Activated CD4-positive, alpha-beta T cell treated with anti-CD3 and anti-CD28 coated beads, Interleukin-2, amount 50 U/mL, for 24 hours (primary cell): ENCODE measurements at places on chromosomes 16 and 17.

- DNase-seq: no peak
These were observed 24.9 kb downstream of the CMTR2 start for GRCh38 chr16:71264299-71264698.

GRCh38 chr17:39600997-39601597, 6.6 kb downstream of the NEUROD2 start:
- DNase-seq: no peak

GRCh38 chr17:8628609-8629169, 1.8 kb downstream of the MYH10 start:
- DNase-seq: no peak

DNA sequence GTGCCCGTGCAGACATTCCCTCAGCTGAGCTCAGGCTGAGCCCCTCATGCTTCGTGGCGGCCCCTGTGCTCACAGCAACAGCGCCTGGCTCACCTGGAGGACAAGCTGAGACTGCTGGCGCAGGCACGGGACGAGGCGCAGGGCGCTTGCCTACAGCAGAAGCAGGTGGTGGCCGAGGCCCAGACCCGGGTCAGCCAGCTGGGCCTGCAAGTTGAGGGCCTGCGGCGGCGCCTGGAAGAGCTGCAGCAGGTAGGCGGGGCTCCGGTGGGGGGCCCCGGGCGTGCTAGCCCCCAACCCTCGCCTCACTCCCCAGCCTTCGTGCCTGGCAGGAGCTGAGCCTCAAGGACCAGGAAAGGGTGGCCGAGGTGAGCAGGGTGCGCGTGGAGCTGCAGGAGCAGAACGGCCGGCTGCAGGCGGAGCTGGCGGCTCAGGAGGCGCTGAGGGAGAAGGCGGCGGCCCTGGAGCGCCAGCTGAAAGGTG, 1.4 kb upstream of the RAC3 start:
- DNase-seq: no peak

GRCh38 chr17:71460943-71461342, 659.9 kb upstream of the SOX9 start:
- DNase-seq: no peak

DNA sequence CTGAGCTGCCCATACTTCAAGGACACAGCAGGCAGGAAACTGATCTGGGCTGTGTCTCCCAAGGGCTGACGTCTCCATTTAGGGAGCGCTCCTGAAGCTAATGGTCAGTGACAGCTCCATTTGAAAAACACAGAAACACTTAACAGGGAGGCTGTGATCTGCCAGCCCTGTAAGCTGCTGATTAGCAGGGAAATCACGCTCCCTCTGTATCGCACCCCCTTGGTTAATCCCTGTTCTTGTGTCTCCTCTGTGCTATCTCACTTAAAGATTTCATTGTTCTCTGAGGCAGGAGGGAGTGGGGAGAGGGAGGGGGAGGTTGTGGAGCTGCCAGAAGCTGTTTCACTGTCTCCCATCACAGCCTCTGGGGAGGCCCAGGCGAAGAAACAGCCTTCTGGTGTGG, 47.4 kb upstream of the CACNG3 start:
- DNase-seq: no peak

GRCh38 chr16:63066552-63066951, 1030.3 kb upstream of the CDH8 start:
- no peak for DNase-seq

DNA sequence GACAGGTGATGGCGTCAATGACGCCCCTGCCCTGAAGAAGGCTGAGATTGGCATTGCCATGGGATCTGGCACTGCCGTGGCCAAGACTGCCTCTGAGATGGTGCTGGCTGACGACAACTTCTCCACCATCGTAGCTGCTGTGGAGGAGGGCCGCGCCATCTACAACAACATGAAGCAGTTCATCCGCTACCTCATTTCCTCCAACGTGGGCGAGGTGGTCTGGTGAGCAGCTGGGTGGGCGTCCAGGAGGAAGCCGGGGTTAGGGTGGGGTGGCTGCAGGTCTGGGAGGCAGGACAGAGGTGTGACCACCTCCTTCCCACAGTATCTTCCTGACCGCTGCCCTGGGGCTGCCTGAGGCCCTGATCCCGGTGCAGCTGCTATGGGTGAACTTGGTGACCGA, 23.2 kb downstream of the RABEP2 start:
- DNase-seq: no peak

- no peak for DNase-seq
These were observed 25.0 kb upstream of the KCNJ2 start for GRCh38 chr17:70144260-70144846.

DNA sequence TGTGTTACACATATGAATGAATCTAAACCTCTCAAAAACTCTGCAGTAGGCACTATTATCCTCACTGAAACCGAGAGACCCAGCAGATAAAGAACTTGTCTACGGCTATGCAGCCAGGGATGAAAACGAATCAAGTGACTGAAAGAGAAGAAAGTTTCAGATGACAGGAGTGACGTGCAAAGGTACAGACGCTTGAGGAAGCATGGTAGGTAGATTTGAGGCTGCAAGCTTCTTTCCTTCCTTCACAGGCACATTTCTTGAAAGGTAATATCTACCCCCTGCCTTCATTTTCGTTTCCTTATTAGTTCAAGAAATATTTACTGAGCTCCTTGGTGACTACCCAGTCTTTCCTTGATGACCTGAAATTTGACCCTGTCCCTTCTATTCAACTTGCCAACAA, 211.5 kb upstream of the AXIN2 start:
- DNase-seq: no peak

DNA sequence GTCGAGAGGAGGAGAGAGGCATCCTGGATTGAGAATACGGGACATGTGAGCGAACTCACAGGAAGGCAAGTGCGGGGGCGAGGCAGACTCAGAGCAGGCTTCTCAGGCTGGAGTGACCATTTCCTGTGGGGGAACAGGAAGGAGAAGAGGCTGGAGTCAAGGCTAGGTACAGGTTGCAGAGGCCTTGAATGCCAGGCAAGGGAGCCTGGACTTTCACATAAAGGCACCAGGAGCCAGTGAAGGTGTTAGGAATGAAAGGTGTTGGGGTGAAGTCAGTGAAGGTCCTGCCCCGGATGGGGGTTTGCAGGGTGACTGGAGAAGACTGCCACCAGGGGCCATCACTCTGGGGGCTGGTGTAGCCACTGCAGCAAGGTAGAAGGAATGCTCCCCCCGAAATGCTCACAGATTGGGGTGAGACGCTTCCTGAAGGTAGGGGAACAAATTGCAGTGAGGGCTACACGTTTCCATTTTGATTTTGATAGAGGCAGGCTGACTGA, 5.3 kb upstream of the GPRC5C start:
- DNase-seq: no peak

DNA sequence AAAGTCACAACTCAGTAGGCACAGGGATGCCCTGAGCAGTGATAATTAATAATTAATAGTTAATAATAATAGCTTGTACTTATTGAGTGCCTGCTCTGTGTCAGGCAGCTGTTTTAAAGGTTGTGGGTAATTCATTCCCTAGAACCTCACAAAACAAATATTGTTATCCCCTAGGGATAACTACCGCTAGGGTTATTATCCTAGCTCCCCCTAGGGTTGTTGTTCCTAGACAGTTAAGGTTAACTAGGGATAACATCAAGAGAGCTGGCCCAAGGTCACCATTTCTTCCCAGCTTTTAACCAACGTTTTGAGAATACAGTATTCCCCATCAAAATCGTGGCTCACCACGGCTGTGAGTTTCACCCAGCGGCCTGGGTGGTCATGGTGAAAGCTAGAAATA, 180.1 kb downstream of the PRKCB start:
- DNase-seq: no peak

GRCh38 chr17:78142119-78142861, 3.9 kb upstream of the C17orf99 start:
- DNase-seq: no peak

DNA sequence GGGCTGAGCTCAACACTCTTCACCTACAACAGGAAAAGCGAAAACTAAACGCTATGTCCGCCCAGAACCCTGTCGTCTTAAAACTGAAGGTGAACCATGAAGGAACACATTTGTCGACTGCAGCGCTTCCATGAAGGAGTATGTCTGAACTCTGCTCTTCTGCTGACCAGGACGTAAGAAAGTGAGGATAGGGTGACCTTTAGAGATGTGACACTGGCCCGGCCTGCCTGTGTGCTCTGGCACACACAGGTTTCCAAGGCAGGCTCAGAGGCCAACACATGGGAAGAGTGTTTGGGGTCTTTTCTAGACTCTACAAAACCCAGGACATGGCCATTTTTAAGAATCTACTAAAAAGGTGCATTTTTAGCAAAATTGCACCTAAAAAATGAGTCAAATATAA, 21.1 kb downstream of the MARF1 start:
- no peak for DNase-seq

DNA sequence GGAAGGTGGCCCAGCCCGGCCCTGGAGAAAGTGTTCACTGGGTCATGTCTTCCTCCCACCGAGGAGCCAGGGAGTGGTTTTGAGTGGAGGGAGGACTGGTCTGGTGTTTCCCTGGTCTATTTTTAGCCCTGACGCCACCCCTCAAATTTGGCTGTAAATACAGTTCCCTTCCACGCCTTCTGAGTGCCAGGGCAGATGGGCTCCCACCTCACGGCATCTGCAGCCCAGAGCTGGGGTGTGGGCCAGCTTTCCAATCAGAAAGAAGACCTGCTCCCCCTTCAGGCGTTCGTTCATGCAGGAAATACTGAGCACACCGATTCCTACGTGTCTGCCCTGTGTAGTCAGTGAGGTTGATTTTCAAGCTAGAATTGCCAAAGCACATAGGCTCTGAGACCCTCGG, 53.7 kb downstream of the SNX20 start:
- DNase-seq: peak; percentile 25

DNA sequence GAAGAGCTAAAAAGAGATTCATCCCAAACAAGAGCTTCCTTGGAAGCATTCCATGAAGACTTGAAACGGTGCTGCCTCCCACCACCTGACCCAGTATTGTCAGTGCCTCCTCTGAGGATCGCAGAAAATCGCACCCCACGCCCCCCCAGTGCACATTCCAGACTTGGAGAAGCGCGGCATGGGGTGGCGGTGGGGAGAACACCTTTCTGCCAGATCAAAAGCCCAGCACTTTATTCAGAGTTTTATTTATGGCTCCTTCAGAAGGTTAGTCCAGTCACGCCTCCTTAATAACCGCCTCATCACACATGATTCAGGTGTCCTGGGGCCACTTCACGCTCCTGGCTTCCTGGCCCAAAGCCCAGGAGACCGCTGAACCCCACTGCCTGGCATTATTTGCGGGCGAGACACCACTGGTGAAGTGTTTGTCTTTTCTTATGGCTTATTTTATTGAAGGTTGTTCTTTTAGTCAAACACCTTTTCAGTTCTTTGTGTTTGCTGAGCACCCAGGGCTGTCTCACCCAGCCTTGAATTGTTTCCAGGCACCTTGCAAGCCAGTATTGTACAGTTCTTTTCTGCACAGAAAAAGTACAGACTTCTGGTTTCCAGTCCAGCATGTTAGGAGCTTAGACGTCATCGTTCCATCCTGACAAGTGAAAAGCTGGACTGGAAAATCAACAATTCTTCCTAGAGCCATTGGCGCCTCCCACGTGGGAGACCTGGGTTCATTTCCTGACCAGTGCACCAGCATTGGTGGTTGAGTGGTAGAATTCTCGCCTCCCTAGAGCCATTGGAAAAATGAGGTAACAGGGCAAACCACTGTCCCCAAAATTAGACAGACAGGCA, 79.6 kb upstream of the CACNG5 start:
- DNase-seq: no peak

GRCh38 chr16:86129541-86129940, 230.6 kb downstream of the IRF8 start:
- no peak for DNase-seq

DNA sequence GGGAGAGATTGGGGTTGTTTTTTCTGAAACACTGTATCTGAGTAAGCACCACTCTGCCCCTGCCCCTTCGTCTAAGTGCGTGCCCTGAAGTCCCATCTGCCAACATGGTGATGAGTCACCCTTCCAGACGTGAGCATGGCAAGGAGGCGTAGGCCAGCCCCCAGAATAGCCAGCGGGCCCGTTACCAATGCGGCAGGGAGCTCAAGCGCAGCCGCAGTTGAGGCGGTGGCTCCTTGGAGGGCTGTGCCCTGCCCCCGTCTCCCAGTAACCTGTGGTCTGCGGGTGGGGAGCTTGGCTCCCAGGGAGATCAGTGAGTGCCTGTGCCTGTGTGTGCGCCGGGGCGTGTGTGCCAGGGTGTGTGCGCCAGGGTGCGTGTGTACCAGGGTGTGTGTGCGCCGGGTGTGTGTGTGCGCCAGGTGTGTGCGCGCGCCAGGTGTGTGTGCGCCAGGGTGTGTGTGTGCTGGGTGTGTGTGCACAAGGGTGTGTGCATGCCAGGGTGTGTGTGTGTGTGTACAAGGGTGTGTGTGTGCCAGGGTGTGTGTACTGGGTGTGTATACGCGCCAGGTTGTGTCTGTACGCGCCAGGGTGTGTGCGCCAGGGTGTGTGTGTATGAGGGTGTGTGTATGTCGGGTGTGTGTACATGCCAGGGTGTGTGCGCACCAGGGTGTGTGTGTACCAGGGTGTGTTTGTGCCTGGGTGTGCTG, 98.6 kb upstream of the CHMP6 start:
- DNase-seq: no peak

DNA sequence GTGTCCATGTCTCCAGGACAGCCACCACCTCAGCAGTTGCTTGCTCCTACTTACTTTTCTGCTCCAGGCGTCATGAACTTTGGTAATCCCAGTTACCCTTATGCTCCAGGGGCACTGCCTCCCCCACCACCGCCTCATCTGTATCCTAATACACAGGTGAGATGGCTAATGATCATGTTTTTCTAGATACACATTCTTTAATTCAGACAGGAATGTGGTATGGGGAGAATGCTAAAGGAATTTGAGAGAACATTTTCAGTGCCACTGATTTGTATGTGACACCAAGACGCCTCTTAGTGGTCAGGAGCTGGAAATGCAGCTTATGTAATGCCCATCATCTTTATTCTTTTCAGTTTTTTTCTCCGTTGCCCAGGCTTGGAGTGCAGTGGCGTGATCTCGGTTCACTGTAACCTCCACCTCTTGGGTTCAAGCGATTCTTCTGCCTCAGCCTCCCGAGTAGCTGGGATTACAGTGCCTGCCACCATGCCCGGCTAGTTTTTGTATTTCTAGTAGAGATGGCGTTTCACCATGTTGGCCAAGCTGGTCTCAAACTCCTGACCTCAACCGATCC, 8.9 kb upstream of the RAPGEFL1 start:
- no peak for DNase-seq

- no peak for DNase-seq
These were observed 123.8 kb downstream of the SMG6 start for GRCh38 chr17:2179615-2180295.

GRCh38 chr17:13244513-13244912, 226.7 kb upstream of the ELAC2 start:
- no peak for DNase-seq

DNA sequence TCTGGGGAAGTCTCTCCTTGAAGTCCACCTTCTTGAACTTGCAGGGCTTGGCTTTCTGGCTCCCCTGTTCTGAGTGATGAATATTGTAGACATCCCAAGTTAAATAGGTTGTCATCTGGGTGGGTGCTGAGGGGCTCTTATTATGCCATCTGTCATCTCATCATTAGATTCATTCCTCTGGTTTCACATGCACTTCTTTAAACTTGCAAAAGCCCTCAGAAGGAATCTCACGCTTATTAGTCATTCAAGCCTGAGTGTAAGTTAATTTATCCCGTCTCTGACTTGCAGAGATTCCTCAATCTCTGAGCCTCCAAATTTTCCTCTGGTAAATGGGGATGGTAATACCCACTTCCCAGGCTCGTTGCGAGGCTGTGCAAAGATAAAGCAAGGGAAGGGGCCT, 5.7 kb downstream of the MGAT5B start:
- no peak for DNase-seq

- DNase-seq: no peak
These were observed at the start of gene B4GALNT2 for GRCh38 chr17:49132699-49133364. B4GALNT2 (plus strand) TSS chr17:49132769; CDS start chr17:49132793, 24 bp downstream.

GRCh38 chr17:41619036-41619926, 5.1 kb downstream of the KRT17 start:
- no peak for DNase-seq
